ENCODE measurements at places on chromosomes 16 and 17.

- no peak for DNase-seq
Measured at GRCh38 chr17:77535892-77536291, 395.1 kb downstream of the SEC14L1 start.

DNA sequence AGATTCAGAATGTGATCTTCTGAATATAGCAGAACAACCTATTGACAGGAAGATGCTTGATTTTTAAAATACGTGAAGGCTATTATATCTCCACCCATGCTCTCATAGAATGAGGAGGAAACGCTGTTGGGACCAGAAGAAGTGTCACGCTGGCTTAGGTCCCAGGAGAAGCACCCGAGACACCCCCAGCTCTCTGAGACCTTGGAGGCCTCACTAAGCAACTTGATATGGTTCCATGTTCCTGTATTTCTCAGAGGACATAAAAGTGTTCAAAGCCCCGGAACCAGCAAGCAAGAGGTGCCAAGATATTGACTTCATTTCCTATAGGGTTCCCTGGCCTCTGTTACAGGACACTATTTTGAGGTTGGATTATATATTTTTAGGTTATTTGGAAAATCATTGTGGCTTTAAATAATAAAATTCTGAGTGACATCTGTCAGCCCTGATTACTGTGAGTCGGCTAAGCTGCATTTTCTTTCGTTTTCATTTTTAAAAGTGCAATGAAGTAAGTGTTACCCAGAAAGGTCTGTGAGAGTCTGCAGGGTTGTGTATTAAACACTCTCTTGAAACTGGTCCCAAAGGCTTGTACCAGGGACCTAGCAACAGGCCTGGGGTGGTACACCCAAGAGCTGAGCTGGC is 400.0 kb downstream of the SOX9 start:
- DNase-seq = no peak

DNA sequence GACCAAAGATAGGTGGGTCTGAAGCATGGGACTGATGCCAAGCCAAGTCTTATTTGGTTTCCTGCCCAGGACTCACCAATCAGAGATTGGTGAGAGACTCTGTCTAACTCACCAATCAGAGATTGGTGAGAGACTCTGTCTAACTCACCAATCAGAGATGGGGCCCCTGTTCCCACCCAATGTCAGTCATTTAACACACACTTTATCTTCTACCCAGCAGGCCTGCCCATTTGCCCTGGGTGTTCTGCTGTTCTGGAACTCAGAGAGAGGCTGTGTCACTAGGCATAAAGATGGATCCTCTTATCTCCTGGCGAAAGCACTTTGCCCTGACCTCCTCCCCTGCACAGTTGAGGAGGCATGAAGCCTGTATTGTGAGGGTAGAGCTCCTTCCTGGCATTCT is 5.4 kb upstream of the RHOT1 start:
- no peak for DNase-seq

DNA sequence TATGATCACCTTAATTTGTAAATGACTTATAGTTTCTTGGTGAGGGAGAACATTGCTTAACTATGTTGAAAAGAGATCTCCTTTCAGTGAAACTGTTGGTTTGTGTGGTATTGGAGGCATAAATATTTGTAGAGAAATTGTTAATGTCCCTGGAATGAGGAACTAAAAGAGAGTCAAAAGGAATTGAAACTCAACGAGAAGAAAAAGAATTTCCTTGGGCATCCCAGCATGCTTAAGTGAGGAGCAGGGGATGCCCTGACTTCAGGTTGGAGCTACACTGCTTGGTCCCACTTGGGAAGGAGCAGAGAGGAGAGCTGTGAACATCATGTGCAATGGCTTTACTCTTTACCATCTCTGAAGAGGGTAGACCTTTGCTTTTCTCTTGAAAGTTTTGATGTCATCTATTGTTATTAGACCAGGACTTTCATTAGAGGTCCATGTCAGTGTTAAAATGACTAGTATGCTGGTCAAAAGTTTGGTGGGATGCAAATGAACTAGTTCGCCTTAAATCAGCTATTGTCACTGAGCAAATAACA is 21.7 kb downstream of the KRT23 start:
- no peak for DNase-seq

Data from retinal pigment epithelial cell (primary cell).